Cortex of kidney (tissue), 1 donor: ENCODE measurements at places on chromosomes 13 and 19.

DNA sequence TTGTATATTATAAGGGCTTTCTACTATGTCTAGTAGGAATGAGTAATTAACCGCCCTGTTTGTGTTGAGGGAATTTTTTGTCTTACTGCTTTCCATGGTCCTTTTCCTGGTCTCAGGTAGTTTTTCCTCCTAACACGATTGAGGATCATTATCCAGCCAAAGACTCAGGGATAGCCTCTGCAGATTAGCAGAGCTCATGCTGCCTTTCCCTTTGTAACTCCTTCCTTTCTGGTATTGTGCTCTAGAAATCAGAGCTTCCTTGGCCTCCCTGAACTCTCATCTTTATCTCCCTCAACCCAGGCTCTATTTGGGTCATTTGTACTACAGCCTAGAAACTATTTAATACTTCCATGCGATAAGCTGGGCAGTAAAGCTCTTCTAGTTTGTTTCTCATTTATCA lies 142.1 kb downstream of the PDS5B start:
- no peak for DNase-seq

DNA sequence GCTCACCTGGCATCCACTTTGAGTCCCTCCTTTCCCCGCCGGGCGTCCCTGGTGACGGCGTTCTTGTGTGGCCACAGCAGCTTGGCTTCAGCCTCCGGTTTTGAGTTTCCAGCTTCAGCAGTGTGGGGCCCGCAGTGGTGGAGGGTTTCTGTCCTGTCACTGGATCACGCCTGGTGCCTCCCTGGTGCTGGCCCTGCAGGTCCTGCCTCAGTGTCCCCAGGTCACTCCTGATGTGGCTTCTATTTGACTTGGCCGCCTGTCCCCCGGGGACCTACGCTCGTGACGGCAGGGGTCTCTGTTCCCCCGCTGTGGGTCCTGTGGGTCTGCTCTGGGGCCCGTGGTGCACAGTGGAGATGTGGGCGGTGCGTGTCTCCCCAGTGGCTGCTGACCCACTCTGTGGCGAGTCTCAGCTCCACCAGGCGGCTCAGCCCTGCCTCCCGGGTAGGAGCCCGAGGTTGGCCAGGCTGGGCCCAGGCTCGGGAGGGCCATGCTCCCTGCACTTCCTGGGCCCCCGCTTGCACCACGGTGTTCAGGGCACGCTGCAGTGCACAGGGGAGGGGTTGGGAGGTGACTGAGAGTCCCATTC lies 1.9 kb downstream of the ATP4B start:
- DNase-seq: no peak

DNA sequence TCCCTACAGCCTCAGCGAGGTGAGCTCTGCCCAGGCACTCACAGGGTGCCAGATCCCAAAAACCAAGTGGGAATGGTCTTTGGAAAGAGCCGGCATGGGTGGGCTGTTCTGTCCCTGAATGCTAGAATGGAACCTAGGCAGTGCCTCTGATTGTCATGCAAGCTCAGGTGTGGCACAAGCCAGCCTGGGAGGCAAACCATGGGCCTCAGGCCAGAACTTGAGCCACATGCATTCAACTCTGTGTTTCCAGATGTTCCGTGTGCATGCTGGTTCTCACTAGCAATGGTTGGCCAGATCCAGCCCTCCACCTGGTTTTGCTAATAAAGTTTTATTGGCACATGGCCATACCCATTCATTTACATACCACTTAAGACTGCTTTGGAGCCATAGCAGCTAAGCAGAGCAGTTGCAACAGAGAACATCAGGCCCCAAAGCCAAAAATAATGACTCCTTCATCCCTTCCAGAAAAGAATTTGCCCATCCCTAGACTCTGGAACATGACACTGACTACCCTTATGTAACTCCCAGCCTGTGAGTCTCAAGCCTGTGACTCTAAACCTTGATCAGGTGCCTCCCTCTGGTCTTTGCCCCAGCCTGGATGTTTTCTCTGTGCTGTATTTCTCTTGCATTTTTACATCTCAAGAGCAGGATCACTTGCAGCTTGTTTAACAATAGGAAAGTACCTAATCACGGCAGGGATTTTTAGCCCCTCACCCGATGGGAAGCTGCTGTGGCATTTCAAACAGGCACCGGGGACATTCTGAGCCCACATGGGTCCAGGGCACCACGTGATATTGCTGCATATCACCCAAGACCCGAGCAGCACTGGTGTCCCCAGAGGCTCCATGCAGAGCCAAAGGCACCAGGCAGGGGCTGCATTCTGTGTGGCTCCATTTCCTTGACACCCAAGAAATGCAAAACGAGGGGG lies 55.4 kb upstream of the USE1 start:
- no peak for DNase-seq

DNA sequence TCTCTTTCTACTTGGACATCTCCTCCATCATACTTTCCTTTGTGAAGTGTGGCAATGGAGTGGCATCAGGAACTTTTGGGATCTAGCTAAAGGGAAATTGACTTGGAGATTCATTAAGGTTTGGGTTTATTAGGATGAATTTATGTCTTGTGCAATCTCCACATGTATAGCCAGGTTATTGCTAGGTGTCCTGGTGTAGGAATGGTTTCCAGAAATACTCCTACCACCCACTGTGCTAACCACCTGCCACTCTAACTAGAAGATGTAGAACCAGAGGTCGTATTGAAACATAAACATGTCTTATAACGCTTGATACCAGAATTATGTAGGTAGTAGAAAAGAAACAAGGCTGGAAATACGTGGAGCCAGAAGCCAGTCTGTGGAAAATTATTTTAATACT lies 38.1 kb upstream of the MED4 start:
- DNase-seq: no peak

DNA sequence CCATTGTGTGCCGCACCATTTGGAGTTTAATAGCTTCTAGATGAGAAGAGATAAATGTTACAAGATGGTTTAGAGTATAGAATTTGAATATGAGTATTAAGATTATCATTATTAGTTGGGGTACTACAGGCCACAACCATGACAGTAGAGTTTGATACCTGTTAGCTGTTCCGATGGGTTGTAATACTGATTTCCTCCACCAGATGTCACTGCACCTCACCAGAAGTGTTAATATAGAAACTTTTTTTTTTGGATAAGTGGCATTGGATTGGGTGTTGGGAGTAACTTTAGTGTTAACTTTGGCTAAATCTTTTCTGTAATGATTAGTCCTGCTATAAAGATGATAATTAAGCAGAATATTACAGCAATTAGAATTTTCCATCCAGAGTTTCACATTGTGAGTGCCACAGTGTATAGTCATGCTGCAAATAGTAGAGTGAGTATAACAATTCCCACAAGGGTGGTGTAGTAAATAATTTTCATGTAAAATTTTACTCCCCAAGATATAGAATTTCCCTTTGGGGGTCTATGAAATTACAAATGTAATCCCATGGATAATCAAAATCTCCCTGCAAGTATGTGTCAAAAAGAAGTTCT lies 56.3 kb downstream of the PSG3 start:
- DNase-seq: no peak

DNA sequence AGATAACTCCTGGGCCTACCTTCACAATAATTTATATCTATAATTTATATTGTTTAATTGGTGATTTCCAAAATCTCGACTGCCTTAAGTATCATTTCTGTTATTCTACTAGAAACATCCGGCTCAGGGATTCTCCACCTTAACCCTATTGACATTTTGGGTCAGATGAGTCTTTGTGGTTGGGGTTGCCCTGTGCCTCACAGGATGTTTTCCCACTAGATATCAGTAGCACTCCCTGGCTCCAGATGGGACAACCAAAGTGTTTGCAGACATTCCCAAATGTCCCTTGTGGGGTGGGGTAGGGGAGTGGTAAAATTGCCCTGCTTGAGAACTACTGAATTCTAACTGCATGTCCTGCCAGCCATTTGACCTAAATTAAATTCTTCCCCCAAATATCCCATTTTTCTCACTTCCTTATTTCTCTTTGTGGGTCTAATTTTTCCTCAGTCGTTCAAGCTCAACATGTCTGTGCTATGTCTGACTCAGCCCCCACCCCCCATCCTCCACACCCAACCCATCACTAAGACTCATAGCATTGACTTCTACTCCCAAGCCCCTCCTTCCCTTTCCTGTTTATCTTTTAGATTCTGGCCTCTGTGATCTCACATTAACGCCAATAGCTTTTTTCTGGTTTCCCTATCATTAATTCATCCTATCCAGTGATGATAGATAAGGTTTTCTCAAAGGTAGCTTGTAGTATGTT lies 545.1 kb downstream of the EFNB2 start:
- DNase-seq: no peak

GRCh38 chr13:109968876-109969577 lies 182.6 kb upstream of the IRS2 start:
- DNase-seq: no peak

- no peak for DNase-seq
Measured at GRCh38 chr13:53631511-53631910, 602.9 kb downstream of the OLFM4 start.

DNA sequence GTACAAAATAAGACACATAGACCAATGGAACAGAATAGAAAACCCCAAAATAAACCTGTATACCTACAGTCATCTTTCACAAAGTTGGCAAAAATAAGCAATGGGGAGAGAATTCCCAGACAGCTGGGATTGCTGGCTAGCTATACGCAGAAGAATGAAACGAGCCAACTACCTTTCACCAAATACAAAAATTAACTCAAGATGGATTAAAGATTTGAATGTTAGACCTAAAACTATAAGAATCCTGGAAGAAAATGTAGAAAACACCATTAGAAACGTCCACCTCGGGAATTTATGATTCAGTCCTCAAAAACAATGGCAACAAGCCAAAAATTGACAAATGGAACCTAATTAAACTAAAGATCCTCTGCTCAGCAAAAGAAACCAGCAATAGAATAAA lies 408.1 kb upstream of the SLITRK1 start:
- DNase-seq: no peak

DNA sequence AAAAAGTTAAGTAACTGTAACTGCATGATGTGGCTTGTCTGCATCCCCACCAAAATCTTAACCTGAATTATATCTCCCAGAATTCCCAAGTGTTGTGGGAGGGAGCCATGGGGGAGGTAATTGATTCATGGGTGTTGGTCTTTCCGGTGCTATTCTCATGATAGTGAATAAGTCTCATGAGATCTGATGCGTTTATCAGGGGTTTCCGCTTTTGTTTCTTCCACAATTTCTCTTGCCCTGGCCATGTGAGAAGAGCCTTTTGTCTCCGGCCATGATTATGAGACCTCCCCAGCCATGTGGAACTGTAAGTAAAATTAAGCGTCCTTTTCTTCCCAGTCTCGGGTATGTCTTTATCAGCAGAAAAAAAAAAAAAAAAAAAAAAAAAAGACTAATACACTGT lies 385.8 kb downstream of the SLITRK1 start:
- no peak for DNase-seq

- no peak for DNase-seq
Measured at GRCh38 chr19:55216461-55217198, 7.3 kb upstream of the PTPRH start.

GRCh38 chr13:55816976-55817601 lies 1323.6 kb upstream of the PRR20A start:
- DNase-seq: no peak

- DNase-seq: no peak
Measured at GRCh38 chr13:38590796-38591507, 95.9 kb upstream of the FREM2 start.

DNA sequence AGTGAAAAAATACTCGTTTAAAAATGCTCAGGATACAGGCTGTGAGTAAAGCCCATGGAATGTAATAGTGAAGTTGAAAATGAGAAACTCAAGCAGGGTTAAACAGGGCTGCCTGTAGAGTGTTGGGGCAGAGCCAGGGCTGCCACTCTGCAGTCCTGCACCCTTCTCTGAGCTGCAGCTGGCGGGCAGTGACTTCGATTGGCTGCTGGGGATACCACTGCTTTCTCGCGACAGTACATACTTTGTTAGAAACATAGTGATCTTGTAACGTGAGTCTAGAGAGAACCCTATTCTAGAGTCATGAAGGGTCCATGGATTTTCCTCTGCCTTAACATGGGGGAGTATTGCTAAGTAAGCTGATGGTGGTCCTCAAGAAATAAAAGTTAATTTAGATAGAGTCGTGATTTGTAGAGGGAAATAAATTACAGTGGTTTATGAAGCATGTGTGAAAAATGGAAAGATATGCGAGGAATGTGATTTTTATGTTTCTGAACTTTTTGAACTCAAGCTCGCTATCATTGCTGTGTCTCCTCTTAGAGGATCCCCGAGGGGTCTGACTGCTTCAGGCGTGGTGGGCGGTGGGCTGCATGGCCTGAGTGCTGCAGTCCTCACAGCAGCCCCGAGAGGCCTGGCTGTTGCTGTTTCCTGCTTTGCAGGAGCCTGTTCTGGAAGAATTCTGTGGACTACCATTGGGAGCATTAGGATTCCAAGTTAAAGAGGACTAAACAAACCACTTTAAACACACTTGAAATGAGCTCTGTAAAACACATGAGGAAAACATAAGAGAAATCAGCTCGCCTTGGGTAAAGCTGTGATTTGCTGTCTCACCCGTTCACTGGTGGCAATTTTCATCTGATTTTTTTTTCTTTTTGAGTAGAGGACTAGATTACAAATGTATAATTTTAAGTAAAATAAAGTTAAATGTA lies 95.7 kb downstream of the ARHGEF7 start:
- no peak for DNase-seq

GRCh38 chr13:112735791-112736190 lies 46.0 kb downstream of the ATP11A start:
- DNase-seq: no peak

- no peak for DNase-seq
Measured at GRCh38 chr19:46863818-46864629, 3.2 kb downstream of the ARHGAP35 start.

GRCh38 chr13:44927968-44928367 lies 61.3 kb downstream of the NUFIP1 start:
- no peak for DNase-seq

GRCh38 chr13:49633710-49634109 lies 5.4 kb downstream of the ARL11 start:
- no peak for DNase-seq

DNA sequence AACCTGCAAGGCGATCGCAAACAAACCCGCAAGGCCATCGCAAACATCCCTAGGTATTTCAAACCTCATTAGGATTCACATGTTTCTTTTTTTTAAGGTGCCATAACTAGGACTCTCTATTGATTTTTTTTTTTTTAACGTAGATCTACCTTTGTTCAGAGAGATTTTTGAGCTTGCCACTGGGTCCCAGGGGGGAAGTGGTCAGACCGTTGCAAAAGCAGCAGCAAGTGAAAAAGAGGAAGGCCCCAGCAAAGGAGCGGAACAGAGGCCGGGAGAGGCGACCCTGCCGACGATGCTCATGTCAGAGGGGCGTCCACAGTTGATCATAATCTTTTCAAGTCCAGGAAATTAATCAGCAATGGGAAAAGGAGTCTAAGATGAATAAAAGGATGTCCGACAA lies 32.7 kb upstream of the FLT1 start:
- DNase-seq: no peak
